ENCODE measurements at places on chromosomes 1 and 21. TPM values are rescaled to one million over a fixed set of nuclear protein-coding genes. Genes with fewer than 3 reads are reported as not detected.
A peak's percentile ranks its signal among the peaks of the same experiment; 100 is the strongest.

DNA sequence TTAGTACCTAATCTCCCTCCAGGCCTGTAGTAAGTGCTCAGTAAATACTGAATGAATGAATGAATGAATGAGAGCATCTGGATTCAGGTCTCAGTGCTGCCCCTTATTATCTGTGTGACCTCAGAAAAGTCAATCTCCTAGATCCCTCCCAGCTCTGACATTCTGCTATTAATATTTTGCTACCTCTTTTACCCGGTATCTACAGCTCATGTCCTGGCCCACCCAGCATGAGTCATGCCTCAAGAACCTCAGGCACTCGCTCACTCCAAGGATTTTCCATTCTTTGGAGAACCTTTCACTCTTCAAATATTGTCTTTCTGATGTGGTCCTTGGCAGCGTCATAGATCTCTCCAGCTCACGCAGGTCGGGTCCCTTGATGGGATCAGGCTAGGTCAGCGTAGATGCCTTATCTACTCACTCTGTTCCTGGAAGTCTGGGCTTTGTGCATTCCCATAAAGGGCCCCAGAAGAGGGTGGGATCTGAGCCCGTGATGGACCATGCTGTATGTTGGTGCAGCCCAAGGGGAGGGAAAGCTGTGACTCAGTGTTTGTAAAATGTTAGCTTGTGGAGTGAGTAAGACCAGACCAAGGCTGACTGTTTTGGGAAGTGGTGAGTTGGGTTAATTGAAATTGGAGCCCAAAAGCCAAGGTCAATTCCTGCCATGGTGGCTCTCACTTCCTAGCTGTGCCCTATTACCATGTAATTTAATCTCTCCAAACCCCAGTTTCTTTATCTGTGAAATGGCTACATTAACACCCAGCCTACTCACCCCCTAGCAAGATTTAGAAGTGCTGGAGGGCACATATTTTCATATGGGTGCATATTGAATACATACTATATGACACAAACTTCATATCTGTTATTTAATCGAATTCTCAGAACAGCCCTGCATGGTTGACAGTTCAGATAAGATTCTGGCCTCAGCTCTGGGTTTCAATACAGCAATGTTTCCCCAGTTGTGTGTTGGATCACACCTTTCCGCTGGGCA, 214.1 kb upstream of the USP24 start:
- DNase-seq, result no peak
- no peaks in the 10 kb centered on the region for H3K36me3 ChIP-seq
- no peaks in the 10 kb centered on the region for H3K4me1 ChIP-seq

DNA sequence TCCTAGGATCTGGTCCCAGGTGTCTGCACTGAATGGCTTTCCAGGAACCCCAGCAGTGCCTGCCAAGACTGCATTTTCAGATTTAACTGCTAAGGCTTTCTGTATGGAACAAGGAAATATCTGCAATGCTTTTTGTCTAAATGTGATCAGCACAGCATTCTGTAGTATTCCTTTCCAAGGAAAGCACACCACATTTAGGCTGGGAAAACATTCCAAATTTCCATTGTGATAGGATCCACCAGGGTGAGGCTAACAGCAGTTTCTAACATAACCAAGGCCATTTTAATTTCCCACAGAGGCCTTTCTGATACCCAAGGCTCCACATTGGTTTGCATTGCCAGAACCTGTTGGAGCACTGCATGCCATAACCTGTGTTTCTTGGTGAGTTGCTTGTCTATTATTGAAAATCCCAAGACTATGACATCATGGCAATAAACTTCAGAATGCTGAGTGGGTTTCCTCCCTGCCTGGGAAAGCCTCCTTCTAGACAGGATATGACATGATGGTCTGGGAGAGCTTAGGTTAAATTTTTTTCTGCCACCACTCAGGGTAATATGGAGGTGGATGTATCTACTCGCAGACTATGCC, 23.3 kb upstream of the PTGFRN start:
- H3K27me3 ChIP-seq, result no peaks in the 10 kb centered on the region
- H3K4me3 ChIP-seq, result no peak overlapping the region
- H3K36me3 ChIP-seq, result no peaks in the 10 kb centered on the region
- no peaks in the 10 kb centered on the region for H3K4me1 ChIP-seq

GRCh38 chr1:147597010-147597409, 55.7 kb downstream of the BCL9 start:
- H3K27me3 ChIP-seq, result peaks cover 14% of the 10 kb centered on the region
- H3K4me3 ChIP-seq, result no peak overlapping the region
- no peak overlapping the region for H3K27ac ChIP-seq
- peaks cover 12% of the 10 kb centered on the region for H3K4me1 ChIP-seq
- no peak for DNase-seq

DNA sequence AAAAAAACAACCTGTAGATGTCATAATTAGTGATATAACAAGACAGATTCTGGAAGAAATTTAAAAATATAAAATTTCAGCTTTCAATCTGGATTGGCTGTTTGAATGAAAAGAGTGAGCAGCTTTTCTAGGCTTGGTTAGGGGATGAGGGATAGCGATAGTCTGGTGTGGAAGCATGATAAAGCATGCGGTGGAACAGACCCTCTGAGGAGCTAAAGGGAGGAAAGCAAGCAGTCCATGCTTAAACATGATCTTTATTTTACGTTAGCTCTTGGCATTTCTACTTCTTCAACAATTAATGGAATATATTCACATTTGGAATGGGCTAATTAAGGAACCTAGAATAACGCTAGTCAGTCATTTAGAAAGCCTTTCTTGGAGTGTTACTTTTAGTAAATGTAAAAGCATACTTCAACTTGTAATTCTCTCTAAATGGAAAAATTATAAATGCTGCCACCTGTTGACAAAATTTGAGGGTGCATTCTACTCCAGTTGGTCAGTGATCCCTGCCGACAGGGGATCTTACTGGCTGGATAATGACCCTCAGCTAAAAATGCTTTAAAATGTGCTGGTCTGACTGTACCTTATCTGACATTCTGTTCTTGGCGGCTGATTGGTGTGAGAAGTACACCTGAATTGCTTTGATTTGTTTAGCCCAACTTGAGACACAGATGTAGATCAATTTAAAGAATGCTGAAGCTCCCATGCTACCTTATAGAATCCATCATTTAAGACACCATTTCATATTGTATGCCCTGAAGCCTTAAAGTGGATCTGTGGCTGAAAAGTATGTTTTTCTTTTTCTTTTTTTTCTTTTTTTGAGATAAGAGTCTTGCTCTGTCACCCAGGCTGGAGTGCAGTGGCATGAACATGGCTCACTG, 61.2 kb downstream of the AK4 start:
- no peak overlapping the region for H3K27ac ChIP-seq
- H3K4me3 ChIP-seq, result no peak overlapping the region
- no peaks in the 10 kb centered on the region for H3K36me3 ChIP-seq
- peaks cover 9% of the 10 kb centered on the region for H3K4me1 ChIP-seq
- H3K27me3 ChIP-seq, result no peaks in the 10 kb centered on the region

Gene RCSD1
- 95.8 TPM for total RNA-seq

- no peaks in the 10 kb centered on the region for H3K4me1 ChIP-seq
- no peak overlapping the region for H3K27ac ChIP-seq
- H3K36me3 ChIP-seq, result no peaks in the 10 kb centered on the region
- H3K4me3 ChIP-seq, result no peak overlapping the region
- no peaks in the 10 kb centered on the region for H3K27me3 ChIP-seq
- no peak for DNase-seq
Observed at GRCh38 chr1:41447995-41448770, 36.3 kb downstream of the EDN2 start.

Gene GOLT1A
- 0.47 TPM for total RNA-seq

GRCh38 chr1:219086956-219087469, 86.7 kb upstream of the LYPLAL1 start:
- H3K4me1 ChIP-seq, result no peaks in the 10 kb centered on the region
- H3K4me3 ChIP-seq, result no peak overlapping the region
- no peak for DNase-seq

- no peaks in the 10 kb centered on the region for H3K36me3 ChIP-seq
- no peaks in the 10 kb centered on the region for H3K4me1 ChIP-seq
Observed at GRCh38 chr1:86621286-86621685, 74.4 kb downstream of the CLCA4 start.

Gene APP
- total RNA-seq, result 110 TPM

Gene CYP4Z1
- total RNA-seq, result 0.42 TPM

GRCh38 chr1:203549309-203549708, 55.4 kb downstream of the OPTC start:
- no peak for DNase-seq
- no peak overlapping the region for H3K27ac ChIP-seq
- no peak overlapping the region for H3K4me3 ChIP-seq

DNA sequence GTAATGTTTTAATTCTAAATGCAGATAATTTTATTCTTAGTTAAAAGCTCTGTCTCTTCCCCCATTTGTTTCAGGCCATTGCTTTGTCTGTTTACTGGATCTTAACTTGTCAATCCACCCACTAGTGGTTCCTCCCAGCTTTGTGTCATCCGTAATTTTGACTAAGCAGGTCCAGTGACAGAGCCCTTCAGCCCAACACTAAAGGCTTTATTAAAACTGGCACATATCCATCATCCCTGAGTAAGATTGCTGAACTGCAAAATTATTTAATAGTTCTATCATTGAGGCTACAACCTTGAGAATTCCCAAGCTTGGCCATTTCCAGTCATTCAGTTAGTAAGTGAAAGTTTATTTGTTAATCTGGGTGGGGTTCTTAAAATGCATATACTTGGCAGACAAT, 96.7 kb downstream of the NGF start:
- H3K27ac ChIP-seq, result no peak overlapping the region
- no peaks in the 10 kb centered on the region for H3K4me1 ChIP-seq
- no peak overlapping the region for H3K4me3 ChIP-seq
- no peaks in the 10 kb centered on the region for H3K36me3 ChIP-seq

GRCh38 chr1:169236880-169237279, 130.4 kb downstream of the ATP1B1 start:
- H3K27me3 ChIP-seq, result no peaks in the 10 kb centered on the region
- no peaks in the 10 kb centered on the region for H3K36me3 ChIP-seq

Gene GPA33
- 2.3 TPM for total RNA-seq

GRCh38 chr1:94081566-94082344, 39.2 kb downstream of the ABCA4 start:
- no peak for DNase-seq
- peak overlapping the region; percentile 21 for H3K27ac ChIP-seq
- H3K36me3 ChIP-seq, result no peaks in the 10 kb centered on the region
- no peak overlapping the region for H3K4me3 ChIP-seq

Gene ACTA1
- 1.5 TPM for total RNA-seq

DNA sequence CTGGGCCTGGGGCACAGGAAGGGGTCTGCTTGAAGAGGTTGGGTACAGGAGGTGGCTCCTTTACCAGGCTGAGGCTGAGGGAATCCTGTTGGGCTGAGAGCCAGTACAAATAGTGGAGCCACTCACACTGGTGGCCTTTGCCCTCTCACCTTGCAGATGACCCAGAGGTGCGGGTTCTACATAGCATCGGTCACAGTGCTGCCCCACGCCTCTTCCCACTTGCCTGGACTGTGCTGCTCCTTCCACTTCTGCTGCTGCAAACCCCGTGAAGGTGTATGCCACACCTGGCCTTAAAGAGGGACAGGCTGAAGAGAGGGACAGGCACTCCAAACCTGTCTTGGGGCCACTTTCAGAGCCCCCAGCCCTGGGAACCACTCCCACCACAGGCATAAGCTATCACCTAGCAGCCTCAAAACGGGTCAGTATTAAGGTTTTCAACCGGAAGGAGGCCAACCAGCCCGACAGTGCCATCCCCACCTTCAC, 1.8 kb upstream of the SLC50A1 start:
- peaks cover 49% of the 10 kb centered on the region for H3K4me1 ChIP-seq
- H3K27me3 ChIP-seq, result peaks cover 7% of the 10 kb centered on the region
- peaks cover 36% of the 10 kb centered on the region for H3K36me3 ChIP-seq
- H3K4me3 ChIP-seq, result no peak overlapping the region
- no peak for DNase-seq
- no peak overlapping the region for H3K27ac ChIP-seq

Gene RNU1-2
- total RNA-seq, result 17,380 TPM

- DNase-seq, result no peak
- no peaks in the 10 kb centered on the region for H3K4me1 ChIP-seq
- H3K4me3 ChIP-seq, result no peak overlapping the region
- H3K27ac ChIP-seq, result no peak overlapping the region
Observed at GRCh38 chr21:26099610-26100219, 70.9 kb downstream of the APP start.

Measured in thymus (tissue), 14 donors.